Kidney glomerular epithelial cell (primary cell): ENCODE measurements at places on chromosomes 5 and 9.

- DNase-seq: no peak
Observed at GRCh38 chr9:111877420-111877819, 19.2 kb upstream of the UGCG start.

GRCh38 chr9:69573651-69574050, 98.5 kb downstream of the APBA1 start:
- peak; percentile 75 for DNase-seq

GRCh38 chr9:74824654-74825053, 63.1 kb downstream of the TRPM6 start:
- no peak for DNase-seq

DNA sequence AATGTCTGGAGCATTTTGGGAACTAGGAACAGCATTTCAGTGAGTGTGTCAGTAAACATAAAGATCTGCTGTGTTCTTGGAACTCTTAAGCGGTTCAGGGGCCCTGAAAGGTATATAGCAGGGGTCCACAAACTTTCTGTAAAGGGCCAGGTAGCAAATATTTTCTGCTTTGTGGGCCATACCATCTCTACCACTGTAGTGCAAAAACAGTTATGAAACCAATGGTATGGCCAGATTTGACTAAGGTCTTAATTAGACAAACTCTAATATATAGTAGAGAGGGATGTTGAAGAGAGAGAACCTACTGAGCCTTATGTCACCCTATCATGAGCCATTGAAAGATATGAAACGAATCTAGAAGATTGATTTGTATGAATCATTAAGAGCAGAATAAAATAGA, 5.3 kb downstream of the TNPO1 start:
- no peak for DNase-seq

DNA sequence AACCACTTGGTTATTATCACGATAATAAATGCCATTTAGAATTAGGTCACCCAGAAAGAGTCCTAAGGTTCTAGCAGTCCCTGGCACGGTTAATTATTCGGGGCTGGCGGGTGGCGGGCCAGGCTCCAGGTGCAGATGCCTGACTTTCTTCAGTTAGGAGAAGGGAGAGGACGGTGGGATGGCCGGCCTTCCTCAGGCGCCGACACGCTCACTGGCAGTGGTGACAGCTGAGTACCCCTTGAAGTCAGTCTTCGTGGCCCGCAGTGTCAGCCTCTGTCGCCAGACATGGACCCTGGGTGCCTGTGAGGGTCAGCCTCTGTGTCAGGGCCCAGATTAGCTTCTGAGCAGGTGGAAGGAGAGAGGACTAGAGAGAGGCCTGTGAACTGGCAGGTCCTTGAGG, 21.1 kb upstream of the EXOC3 start:
- no peak for DNase-seq

- no peak for DNase-seq
Observed at GRCh38 chr9:108751369-108751768, 104.4 kb downstream of the ACTL7B start.

- no peak for DNase-seq
Observed at GRCh38 chr5:158060212-158060611, 201.3 kb upstream of the CLINT1 start.
